ENCODE measurements at places on chromosomes 3 and 15.

DNA sequence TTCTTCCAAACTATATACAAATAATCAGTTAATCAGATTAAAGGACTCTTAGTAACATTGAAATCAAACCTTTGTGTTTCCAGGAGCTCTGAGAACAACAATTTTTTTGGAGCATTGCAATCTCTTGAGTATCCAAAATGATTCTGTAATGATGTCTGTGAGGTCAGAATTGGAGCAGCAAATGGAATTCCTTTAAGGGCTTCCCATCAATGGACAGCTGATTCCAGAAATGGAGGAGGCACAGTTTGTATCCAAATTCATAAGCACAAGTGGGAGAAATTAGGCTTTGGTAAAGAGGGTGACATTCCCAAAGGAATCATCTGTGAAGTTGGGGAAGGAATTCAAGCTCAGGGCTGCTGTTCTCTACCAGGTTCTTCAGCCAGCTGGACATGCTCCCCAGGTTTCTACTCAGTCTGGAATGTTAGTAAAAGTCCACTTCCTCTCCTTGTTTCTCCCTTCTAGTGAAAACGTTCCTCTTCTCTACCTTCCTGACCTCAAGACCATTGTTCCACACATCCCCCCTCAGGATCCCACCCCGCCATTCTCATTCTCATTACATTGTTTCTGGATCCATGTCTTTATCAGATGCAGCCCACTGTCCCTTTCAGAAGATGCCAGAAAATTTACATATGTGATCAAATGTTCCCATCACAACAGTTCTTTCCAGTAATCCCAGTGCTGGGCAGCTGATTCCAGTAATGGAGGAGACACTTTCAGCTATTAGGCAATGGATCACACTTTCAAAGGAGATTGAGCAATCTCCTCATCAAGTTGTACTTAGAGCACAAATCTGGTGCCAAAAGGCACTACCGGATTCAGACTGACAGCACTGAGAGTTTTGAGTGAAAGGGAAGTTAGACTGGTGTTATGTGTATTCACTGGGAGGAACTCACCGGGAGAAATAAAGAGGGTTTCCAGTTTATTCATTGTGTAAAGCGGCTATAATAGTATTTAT lies 391.3 kb upstream of the TPRG1 start:
- DNase-seq = no peak

DNA sequence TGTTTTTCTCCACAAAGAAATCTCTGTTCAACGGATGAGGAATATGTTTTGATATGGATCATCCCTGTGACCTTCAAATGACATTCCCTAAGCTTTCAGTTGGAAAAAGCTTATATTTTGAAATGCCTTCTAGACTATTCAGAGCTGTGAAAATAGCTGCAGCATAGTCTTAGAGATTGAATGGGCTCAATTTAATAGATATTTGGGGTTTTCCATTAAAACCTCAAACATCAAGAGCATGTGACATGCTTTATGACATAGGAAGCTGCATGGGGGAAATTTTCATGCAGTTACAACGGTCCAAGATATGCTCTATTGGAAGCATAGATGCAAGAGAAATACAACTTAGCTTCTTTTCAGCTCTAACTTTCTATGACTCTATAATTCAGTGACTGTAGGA lies 102.8 kb downstream of the LSAMP start:
- DNase-seq = no peak

- DNase-seq = peak; percentile 73
These were observed 23.1 kb downstream of the EPM2AIP1 start for GRCh38 chr3:36969540-36970432.

DNA sequence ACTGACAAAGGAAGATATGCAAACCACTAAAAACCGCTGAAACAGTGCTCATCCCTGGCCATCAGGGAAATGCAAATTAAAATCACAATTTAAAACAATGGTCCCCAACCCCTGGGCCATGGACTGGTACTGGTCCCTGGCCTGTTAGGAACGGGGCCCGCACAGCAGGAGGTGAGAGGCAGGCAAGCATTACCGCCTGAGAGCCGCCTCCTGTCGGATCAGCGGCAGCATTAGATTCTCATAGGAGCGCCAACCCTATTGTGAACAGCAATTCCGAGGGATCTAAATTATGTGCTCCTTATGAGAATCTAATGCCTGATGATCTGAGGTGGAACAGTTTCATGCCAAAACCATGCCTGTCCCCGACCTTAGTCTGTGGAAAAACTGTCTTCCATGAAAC lies 14.4 kb downstream of the SLC12A6 start:
- DNase-seq = no peak

DNA sequence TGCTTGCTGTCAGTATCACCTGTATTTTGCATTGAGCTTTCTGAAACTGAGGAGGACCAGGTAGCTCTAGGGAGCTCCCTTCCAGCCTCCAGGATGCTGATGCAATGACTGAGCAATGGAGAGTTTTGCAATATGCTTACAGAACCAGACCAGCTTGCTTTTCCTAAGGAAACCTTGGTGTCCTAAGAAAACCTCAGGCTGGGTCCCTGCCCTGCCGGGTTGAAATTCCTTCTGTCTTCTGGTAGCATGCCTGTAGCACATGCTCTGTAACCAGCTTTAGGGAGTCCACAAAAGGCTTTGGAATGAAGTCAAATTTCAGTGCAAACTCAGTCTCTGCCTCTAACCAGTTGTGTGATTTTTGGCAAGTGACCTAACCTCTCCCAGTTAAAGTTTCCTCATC lies 65.8 kb upstream of the GSK3B start:
- no peak for DNase-seq

GRCh38 chr3:134394380-134394779 lies 20.1 kb upstream of the AMOTL2 start:
- DNase-seq = no peak

DNA sequence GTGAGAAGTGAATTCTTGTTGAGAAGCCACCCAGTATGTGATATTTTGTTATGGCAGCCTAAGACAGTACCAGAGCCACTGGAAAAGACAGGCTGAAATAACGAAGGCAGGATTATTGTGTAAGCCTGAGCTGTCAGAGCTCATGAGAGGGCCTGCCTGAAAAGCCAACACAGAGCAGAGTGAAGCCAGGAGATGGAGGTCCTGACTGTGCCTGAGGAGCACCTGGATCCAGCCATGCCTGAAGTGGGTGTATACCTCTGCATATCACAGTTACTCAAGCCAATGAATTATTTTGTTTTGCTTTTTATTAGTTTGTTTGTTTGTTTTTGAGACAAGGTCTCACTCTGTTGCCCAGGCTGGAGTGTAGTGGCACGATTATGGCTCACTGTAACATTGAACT lies 4.1 kb upstream of the CMTM7 start:
- no peak for DNase-seq

- DNase-seq = no peak
These were observed 360 bp upstream of the MGA start for GRCh38 chr15:41659855-41660234.

DNA sequence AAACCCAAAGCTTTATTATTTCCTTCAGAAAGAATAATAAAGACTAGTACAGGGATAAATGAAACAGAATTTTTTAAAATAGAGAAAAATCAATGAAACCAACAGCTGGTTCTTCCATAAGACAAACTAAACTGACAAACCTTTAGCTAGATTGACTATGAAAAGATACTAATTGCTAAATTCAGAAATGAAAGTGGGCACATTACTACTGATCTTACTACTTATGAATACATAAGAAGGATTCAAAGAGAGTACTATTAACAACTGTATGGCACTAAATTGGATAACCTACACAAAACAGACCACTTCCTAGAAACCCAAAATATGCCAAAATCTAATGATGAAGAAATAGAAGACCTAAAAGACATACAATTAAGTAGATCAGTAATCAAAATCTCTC lies 278.2 kb downstream of the ISL2 start:
- no peak for DNase-seq

- no peak for DNase-seq
These were observed 191.1 kb upstream of the TSC22D2 start for GRCh38 chr3:150216866-150217600.

GRCh38 chr3:188036375-188037194 lies 117.4 kb upstream of the LPP start:
- DNase-seq = no peak

DNA sequence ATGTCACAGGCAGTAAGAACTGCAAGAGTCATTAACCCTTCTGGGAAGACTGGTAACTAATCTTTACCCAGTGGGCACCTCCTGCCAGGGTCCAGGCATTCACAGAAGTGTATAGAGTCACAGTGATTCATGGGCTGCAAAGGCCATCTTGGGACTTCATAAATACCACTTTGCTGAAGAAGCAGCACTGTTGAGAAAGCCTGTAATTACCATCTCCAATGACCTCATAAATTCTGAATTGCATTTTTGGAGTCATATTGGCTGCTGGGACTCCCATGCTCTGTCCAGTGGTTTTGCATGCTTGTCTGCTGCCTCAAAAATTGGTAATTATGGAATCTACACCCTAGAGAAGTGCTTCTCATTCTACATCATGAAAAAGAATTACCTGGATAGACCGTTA lies 837.2 kb downstream of the NTRK3 start:
- no peak for DNase-seq

GRCh38 chr15:85681386-85681785 lies 113.3 kb downstream of the KLHL25 start:
- no peak for DNase-seq

GRCh38 chr3:190279690-190280089 lies 42.6 kb downstream of the CLDN1 start:
- no peak for DNase-seq

DNA sequence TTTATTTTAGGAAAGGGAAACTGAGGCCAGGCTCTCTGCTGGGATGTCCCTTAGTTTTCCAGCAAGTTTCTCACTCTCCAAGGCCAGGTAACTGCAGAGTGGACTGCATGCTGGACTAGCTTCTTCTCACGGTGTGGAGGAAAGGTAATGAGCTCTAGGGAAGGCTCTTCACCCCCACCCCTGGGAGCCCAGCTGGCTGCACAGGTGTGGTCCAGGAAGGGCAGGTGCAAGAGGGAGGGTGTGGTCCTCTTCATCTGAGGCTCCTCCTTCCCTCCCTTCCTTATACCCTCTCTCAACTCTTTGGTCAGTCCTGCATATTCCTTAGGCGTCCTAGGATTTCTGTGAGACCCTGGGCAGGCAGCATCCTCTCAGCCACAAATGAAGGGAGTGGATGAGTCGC lies 33.9 kb downstream of the RNU5B-1 start:
- no peak for DNase-seq

- DNase-seq = peak; percentile 40
These were observed 238.0 kb upstream of the EOMES start for GRCh38 chr3:27960133-27960532.

Measured in keratinocyte (primary cell).